ENCODE measurements at places on chromosomes 2 and 18.

- DNase-seq = no peak
These were observed 88.4 kb downstream of the EHD3 start for GRCh38 chr2:31322371-31322770.

- no peak for DNase-seq
These were observed 495.8 kb upstream of the ACVR2A start for GRCh38 chr2:147348931-147349555.

GRCh38 chr2:59276917-59277316 lies 1035.8 kb upstream of the FANCL start:
- no peak for DNase-seq

DNA sequence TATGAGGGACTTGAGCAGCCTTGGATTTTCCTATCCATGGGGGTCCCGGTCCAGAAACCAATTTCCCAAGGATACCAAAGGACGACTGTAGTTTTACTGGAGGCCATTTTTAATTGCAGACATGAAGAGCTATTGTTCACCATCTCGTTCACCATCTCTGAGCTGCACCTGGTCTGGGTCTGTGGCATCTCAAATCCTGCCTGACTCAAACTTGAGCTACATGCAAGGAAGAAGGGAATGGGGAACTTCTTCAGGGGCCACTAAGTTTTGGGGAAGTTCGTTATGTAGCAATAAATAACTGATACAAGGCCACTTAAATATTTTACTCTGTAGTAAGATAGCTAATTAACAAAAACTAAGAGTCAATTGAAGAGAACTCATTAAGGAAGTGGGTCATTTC lies 2.1 kb upstream of the SMCHD1 start:
- no peak for DNase-seq

- DNase-seq = no peak
These were observed 78.6 kb upstream of the FN1 start for GRCh38 chr2:215514516-215514915.

GRCh38 chr2:237236188-237236587 lies 150.5 kb downstream of the COPS8 start:
- DNase-seq = no peak

DNA sequence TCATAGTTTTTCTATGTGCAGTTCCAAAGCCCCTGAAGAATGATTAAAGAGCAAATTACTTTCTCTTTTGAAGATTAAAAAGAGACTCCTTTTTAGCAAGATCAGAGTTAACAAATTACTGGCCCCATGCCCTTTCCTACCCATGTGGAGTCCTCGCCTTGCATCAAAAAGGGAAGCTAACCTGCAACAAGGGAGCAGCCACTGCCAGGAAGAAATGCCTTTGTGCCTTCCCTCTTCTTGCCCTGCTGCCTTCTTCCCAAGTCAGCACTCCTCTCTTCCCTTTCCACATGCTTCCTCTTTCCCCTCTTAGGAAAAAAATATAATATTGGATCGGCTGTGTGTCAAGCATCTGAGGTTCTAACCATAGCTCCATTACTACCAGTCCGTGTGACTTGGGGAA lies 37.1 kb upstream of the CYP1B1 start:
- DNase-seq = no peak

- no peak for DNase-seq
These were observed 40.0 kb downstream of the SH3BP4 start for GRCh38 chr2:234991793-234992192.

DNA sequence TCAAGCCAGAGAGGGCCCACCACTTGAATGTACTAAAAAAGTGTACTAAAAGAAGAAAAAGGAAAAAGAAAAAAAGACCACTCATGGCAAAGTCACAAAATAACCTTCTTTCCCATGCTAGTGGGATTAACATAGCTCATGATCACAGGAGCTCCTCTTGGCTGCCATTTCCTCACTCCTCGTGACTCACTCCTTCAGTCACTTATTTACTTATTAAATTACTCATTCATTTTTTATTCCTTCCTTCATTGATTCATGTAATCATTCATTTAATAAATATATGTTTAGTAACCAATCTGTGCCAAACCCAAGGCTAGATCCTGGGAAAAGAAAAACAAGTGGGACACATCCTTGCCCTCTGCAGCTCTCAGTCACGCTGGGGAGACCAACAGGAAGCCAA lies 300.5 kb downstream of the INSIG2 start:
- no peak for DNase-seq

GRCh38 chr2:239268549-239268948 lies 132.3 kb downstream of the HDAC4 start:
- DNase-seq = no peak

DNA sequence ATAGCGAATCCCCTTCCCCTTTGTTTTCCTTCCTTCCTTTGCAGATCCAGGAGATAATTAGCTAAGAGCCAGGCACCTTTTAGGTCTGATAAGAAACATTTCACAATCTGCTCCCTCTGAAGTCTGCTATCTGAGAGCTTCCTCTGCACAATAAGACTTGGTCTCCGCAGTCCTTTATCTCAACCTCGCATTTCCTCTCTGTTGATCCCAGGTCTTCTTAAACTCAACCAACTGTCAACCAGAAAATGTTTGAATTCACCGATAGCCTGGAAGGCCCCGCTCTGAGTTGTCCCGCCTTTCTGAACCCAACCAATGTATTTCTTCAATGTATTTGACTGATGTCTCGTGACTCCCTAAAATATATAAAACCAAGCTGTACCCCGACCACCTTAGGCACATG lies 78.4 kb upstream of the CTDP1 start:
- DNase-seq = no peak

DNA sequence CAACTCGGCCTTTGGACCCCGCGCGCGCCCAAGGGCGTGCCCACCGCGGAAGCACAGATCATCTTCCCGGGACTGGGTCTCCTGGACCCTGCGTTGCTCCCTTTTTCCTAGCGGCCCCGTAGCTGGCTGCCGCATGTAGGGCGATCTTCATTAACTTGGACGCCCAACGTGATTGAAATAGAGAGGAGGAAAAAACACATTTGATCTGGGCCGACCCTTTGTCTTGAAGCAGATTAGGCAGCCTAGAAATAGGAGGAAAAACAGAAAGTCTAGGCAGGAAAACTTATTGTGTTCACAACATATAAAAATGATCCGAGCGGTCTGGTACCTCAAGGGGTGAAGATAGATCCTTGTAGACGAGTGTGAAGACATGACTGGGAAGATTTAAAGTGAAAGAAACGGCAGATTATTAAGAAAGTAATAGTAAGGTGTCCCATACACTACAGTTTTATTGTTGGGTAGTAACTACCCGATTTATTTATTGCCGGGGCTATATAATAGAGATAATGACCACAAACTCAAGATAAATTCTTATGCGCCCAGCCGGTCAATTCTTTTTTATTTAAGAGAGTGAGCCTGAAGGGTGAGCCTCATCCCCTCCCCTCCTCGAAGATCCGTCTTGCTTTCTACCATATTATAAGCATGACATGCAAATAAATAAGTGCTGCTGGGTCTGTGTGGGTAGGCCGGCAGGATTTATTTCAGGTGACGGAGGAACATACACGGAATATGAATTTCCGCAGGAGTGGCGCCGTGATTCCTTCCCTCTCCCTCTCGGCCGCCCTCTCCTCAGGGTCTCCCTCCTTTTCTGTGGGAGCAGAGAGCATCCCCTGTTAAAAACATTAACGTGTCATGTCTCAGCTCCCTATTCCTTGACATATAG lies 147.4 kb downstream of the MEIS1 start:
- no peak for DNase-seq

DNA sequence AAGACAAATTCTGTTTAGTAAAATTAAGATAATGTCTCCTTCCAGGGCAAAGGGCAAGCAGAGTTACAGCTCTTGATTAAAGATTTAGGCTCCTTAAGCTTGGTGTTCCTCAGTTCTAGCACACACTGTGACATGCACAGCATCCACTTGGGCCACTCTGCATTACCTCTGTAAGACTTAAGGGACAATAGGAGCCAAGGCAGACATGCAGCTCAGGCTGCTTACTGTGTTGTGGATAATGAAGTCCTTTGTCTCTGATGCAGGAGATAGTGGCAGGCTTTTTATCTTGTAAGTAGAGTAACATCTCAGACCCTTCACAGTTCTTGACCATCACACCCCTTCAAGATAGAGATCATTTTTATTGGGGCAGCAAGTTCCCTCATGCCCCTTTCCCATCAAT lies 31.2 kb downstream of the RBM45 start:
- DNase-seq = no peak
